ENCODE measurements at places on chromosomes 7 and 10.

DNA sequence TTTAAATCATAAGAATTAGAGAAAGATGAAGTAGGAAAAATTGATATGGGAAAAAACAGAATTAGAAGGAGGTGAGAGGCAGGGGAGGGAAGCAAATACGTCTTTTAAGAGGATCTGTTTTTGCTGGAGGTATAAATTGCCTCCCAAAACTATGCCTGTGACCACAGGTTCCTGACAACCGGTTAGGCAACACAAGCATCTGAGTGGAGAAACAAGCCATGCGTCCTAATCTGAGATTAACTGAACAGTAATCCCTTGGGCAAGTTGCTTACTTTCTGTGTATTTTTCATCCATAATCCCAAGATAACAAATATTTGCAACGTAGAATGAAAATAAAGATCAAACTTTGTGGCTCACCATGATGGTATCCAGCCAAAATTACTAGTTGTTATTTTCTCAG, 149.2 kb downstream of the C1GALT1 start:
- DNase-seq, result no peak

DNA sequence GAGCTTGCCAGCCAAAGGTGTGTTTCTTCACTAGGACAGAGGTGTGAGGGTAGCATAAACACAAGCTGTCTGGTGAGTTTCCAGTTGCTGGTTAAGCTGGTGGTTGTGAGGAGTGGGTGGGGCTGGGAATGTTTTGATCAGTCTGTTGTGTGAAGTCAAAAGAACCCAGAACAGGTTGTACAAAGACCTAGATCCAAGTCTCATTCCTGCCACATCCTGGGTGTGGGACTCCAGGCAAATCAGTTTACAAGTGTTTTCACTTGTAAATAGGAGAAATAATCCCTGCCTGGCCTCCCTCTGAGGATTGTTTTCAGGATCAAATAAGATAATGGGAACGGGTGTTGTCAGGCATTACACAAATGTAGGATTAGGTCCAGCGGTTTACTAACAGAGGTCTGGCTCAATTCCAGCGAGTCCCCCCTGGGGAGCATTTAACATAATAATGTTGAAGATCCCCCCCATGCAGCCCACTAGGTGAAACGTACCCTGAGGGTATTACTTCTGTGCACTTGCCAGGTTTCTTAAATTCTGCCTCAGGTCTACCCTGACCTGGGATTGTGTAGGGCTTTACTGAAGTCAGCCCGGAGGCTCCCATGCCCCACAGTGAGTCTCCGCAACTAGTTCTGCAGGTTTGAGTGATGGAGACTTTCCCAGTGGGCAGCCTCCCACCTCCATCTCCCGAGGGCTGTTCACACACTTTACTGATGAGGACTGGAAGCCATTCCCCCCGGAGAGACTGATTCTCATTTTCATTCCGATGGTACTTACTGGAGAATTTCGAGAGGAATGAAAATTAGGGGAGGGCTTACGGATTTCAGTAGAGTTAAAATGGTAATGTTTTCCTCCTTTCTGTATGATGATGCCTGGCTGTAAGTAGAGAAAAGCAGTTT, 2.7 kb upstream of the FRAT2 start:
- no peak for DNase-seq

- no peak for DNase-seq
Measured at GRCh38 chr7:92075455-92076158, 58.7 kb downstream of the CYP51A1 start.

DNA sequence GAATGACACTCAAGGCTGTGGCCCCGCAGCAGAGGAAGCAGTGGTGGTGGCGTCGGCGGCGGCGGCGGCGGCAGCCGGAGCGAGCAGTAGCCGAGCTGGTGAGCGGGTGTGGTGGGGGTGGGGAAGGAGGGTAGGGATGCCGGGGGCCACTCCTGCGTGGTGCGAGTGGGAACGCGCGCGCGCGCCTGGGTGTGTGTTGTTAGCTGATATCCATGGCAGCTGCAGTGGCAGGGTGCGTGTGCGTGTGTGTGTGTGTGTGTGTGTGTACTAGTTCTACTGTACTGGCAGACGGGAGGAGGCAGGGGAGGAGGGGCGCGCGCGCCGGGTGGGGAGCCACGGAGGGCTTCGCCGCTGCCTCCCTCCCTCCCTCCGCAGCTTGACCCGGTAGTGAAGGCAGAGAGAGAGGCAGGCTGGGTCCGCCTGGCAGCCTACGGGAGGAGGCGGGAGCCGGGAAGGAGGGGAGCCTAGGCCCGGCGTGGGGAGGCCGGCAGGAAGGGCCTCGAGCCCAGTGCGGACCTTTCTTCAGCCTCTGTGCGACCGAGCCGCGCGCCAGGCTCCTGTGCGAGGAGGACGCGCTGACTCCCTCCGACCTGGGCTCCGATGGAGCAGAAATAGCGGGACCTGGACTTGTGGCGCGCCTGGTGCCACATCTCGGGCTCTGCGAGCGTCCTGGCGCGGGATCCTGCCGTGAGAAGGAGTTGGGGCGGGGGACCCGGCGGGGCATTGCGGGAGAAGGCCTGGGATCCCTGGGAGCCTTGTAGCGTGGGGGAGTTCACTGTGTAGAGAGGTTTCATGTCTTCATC, at the start of gene MAGI2:
MAGI2 (minus strand) TSS at position 110 of the 803 bp plus-strand sequence. CDS start 347 bp downstream, outside the sequence.
- peak; percentile 10 for DNase-seq

- DNase-seq, result no peak
Measured at GRCh38 chr10:12908773-12909172, 92.7 kb downstream of the CCDC3 start.

Data from stimulated activated CD4-positive, alpha-beta T cell treated with anti-CD3 and anti-CD28 coated beads, Interleukin-15, amount 100 ng/mL, for 24 hours (primary cell).